ENCODE measurements at places on chromosomes 2 and 18.

DNA sequence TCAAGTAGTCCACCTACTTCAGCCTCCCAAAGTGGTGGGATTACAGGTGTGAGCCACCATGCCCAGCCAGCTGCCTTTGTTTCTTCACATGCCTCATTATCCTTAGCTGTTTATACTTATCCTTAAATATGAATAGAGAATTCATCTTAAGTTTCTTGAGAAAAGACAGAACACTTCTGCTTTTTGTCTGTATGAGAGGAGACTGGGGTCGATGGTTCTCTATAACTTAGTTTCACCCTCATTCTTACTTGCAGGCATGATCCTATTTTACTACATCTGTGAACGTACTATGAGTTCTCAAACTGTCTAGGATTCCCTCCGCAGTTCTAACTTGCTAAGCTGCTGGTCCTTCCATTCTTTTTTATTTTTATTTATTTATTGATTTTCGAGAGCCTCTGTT, 20.4 kb downstream of the PPM1B start:
- DNase-seq = no peak

DNA sequence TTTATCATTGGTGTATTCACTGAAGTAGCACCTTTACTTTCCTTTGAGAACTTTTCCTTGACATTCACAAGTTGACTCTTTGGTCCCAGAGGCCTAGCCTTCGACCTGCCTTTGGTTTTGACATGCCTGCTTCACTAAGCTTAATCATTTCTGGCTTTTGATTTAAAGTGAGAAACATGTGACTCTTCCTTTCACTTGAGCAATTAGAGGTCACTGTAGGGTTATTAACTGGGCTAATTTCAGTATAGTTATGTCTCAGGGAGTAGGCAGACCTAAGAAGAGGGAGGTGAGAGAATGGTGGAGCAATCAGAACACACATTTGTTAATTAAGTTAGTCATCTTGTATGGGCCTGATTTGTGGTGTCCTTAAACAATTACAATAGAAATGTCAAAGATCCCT, 1040.7 kb upstream of the SLC39A10 start:
- DNase-seq = no peak

GRCh38 chr2:119469661-119470297, 38.1 kb downstream of the TMEM37 start:
- DNase-seq = no peak

- no peak for DNase-seq
These were observed 24.0 kb upstream of the LOXHD1 start for GRCh38 chr18:46680784-46681695.

DNA sequence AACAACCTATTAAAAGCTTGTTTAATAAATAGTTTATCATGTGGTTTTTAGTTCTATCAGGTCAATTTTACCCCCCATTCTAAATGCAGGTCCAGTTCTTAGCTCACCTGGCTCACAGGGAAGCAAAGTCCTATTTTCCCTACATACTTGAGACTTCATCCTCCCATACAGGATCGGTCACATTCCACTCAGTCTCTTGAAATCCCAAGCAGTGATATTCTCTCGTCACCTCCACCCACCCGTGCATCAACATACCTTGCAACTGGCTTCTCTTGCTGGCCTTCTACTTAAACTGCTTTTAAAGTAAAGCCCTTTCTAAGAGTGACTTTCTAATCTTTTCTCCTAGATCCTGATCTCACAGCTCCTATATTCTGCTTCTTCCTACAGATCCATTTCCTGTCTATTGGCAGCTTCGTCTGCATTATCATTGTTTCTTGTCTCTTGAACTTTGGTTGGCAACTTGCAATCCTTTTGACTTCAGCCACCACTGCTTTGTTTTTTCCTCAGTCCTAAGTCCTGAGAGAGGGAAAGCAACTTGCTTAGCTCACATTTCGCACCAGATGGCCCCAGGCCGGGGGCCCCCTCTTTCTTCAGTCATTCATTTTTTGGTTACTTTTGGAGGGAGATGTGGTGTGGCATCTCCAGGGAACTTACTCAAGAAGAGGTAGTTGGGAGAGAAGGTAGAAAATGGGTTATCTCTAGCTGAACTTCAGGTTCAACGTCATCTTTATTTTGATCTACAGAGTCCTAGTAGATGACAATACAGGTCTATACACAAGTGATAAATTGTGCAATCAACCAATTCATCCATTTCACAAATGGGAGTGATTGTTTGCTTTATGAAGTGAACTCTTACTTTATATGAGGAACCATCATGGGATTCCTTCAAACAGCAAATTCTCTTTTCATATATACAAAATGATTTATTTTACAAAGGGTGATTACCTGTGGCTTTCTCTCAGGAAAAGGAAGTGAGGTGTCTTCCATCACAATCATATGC, 23.9 kb upstream of the NCOA1 start:
- no peak for DNase-seq

GRCh38 chr2:101041413-101041812, 39.3 kb downstream of the RPL31 start:
- no peak for DNase-seq

GRCh38 chr2:58521803-58522554, 280.9 kb upstream of the FANCL start:
- DNase-seq = no peak

- no peak for DNase-seq
These were observed 155.8 kb downstream of the TDRD15 start for GRCh38 chr2:21279525-21279924.

GRCh38 chr2:47459021-47459420, 56.1 kb downstream of the MSH2 start:
- no peak for DNase-seq

GRCh38 chr2:64750817-64751285, 97.1 kb upstream of the SERTAD2 start:
- peak; percentile 99 for DNase-seq

DNA sequence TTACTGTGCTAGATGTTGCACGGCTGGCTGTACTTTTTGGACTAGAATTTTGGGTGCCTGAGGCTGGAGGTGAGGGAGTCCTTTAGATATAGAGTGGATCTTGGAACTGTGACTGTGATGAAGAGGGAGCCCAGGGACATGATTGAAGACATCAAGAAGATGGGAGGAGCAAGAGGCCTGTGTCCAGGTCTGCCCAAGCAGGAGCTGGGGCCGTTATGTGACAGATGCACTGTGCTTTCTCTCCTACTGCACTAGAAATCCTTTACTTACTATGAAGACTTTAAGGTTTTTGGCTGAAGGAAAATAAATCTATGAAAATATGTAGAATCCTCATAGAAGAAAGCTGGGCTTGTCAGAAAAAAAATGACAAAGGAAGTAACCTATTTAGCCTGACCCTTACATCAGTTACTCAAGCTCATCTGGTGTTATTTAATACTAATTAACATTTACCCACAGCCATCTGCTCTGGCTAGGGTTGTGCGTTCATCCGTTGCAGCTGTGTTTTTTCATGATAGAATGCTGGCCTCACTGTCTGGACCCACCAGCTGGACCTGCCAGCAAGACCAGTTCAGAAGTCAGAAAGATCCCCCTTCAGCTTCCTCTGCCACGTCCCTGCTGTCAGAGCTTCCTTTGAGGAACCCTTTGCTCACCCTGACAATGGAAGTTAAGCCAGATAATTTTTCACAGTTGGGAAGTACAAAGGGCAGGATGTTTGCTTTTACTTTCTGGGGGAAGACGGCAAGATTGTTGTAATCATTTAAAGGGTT, 16.7 kb downstream of the TSN start:
- no peak for DNase-seq

- no peak for DNase-seq
These were observed 120.1 kb downstream of the CYP26B1 start for GRCh38 chr2:72027426-72028161.

GRCh38 chr18:63271881-63272299, 47.7 kb downstream of the BCL2 start:
- no peak for DNase-seq
